Fibroblast of skin of right quadriceps (primary cell): ENCODE measurements at places on chromosomes 6 and 20.

DNA sequence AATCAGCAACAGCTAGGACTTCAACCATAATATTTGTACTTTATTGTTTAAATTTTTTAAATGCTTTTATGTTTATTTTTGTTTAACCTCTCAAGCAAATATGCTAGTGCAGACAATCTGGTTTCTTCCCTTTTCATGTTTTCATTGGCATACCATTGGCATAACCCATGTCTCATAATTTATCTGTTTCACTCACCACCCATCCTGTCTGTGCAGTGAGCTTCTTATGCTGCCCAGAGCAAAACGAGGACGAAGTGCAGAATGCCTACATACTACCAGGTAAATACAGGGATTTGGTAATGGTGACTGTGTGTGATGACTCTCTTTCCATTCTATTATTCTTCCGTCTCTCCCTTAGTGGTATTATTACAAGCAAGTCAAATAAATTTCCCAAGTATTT lies 361.4 kb upstream of the KCNQ5 start:
- DNase-seq = peak; percentile 24

DNA sequence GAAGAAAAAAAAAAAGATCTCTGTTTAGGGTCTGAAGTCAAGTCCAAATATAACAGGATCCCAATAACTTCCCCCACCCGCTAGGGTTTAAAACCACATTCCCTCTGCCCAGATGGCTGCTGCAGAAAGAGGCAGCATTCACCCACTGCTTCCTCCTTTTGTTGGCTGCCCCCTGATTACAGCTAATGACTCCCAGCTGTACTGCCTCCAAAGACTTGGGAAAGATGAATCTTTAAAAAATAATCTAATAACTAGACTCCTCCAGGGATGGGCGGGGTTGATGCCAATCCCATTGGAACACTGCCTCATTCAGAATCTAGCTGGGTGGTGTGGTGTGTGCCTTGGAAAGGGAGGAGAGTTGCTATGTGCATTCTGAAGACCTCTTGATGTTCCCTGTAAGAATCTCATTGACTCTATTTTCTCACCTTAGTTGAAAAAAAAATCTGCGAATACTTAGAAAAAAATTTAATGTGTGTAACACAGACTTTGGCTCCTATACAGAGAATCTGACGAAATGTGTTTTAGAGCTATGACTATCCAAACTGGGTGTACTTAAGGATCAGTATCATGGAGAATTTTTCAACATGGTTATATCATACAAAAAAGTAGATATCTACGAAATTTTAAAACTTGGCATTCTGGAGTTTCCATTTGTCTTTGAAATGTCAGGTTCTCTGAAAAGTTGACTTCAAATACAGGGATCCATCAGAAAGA lies 174.0 kb downstream of the RNF144B start:
- DNase-seq = no peak

- no peak for DNase-seq
These were observed 36.8 kb downstream of the PSMB9 start for GRCh38 chr6:32890831-32891230.

DNA sequence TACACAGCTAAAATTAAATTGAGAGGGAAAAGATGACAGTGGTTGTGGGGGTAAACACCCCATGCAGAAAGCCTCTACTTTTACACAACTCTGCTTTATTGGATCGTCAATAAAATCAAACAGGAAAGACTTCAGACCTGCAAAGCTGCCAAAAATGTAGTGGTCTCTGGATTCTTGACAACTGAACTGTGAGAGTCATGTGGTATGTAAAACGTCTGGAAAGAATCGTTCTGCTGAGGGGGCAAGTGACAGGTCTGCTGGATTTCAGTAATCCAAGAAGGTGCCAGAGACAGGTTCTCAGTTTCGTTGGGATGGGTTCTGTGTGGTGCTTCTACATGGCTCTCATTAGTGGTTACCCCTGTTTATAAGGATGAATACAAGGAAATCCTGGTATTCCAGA lies 63.3 kb downstream of the TSPYL4 start:
- DNase-seq = peak; percentile 94

GRCh38 chr6:6411115-6411514 lies 90.7 kb upstream of the F13A1 start:
- DNase-seq = no peak

DNA sequence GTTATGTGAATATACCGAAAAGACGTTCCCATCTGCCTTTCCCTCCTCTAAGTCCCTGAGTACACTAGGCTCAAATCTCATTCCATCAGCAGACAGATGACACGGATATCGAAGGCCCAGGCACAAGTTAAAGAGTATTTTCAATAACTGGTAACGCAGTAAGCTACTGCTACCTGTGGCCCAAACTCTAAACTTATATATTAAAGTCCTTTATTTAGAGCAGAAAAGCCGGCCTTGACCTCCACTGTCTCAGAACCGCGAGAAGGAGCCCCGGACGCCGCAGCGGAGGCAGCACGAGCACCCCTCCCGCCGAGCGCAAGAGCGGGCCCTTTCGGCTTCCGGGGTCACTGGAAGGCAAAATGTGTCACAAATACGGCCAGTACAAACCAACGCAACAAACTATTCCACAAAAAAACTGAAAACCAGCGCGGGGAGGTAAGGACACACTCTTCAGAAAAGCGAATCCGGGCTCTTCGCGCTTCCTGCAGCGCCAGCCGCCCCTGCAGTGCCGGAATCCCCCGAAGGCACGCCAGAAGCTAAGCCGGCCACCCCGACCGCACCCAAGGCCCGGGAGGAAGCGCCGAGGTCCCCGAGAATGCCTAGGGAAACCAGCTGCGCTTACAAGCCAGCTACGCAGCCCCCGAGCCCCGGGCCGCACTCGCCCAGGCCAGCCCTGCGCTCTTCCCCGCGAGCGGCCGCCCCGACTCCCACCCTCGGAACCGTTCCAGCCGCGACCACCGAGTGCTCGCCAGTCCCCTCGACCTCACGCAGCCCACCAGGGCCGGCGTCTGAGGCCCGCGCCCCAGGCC lies 681 bp downstream of the DIDO1 start:
- peak; percentile 15 for DNase-seq

DNA sequence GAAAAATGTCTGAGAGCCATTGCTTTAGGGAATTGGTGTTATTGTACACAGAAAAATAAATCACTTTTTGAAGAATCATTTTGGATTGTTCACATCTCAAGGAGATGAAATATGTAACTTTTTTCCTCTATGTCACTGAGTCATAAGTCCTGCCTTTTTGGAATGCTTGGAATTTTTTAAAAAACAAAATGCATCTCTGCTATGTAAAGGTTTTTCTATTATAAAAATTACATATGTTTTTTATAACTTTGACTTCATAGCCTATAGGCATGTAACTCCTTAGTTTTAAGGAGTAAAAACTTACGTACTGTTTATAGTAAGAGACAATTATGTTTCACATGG lies 8.7 kb downstream of the RNF144B start:
- DNase-seq = peak; percentile 69

- DNase-seq = no peak
These were observed 117.2 kb downstream of the LCA5 start for GRCh38 chr6:79420054-79420453.

DNA sequence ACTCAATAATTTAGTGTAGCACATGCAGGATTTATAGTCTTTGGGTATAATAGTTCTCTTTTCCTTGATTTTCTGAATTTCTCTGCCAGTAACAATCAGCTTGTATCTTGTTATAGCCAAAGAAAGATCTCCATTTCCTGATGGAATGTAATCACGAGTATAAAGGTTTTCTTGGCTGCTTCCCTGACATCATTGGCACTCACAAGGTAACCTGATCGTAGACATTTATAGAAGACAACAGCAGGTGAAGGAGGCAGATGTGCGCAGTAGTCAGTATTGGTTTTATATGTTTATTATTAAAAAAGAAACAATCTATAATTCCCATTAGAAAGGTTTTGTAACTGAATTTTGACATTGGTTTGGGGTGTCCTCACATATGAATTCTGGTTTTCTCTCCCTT lies 44.3 kb upstream of the SYNJ2 start:
- DNase-seq = no peak

GRCh38 chr6:66369407-66369806 lies 662.4 kb upstream of the EYS start:
- DNase-seq = no peak

GRCh38 chr20:24051160-24051559 lies 62.6 kb upstream of the GGTLC1 start:
- no peak for DNase-seq

DNA sequence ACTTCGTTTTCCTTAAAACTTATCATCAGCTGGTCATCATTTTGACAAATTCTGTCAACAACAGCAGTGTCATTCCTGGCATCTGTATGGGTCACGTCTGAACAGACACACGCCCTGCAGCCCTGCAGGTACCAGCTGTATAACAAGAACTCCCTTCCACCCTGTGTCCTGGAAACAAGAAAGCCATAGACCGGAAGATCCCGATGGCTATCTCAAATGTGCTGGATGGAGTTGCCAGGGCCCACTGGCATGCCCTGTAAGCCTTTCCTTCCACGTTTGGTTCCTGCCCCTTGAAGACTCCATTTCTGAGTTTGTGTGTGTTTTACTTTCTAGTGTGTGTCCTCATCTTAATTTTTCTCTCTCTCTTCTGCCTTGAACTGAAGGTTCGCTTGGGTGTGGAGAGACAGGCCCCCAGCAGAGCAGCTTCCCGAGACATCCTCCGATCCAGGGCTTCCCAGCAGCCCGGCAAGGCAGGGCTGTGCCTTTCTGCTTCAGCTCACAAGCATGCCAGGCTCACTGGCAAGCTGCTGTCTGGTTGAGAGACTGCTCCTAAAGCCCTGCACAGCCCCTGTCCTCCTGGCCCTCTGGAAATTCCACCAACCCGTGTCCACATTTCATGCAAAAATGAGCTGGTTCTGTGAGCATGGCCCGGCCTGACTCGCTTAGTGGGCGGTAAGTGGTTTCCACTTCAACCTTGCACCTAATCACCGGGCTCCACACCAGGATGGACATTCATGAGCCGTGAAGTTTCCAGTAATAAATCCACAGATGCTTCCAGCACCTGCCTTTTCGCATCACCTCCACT lies 8.7 kb downstream of the GFRA4 start:
- DNase-seq = no peak

DNA sequence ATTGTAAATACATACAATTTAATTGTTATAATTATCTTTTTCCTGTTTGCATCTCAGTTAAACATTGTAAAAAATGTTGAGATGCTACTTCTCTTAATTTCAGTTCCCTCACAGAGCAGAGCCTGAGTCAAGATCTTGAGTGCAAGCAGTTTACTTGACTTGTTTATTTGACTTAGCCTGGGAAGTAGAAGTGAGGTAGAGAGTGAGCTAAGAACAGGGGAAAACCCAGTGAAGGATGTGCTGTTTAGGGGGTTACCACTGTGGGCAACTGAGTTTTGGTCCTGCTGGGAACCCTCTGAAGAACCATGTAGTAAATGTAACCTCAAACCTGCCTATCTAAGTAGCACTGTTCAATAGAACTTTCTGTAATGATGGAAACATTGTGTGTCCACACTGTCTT lies 495.2 kb upstream of the FLRT3 start:
- no peak for DNase-seq

GRCh38 chr6:27213544-27214125 lies 33.9 kb upstream of the PRSS16 start:
- DNase-seq = peak; percentile 18

DNA sequence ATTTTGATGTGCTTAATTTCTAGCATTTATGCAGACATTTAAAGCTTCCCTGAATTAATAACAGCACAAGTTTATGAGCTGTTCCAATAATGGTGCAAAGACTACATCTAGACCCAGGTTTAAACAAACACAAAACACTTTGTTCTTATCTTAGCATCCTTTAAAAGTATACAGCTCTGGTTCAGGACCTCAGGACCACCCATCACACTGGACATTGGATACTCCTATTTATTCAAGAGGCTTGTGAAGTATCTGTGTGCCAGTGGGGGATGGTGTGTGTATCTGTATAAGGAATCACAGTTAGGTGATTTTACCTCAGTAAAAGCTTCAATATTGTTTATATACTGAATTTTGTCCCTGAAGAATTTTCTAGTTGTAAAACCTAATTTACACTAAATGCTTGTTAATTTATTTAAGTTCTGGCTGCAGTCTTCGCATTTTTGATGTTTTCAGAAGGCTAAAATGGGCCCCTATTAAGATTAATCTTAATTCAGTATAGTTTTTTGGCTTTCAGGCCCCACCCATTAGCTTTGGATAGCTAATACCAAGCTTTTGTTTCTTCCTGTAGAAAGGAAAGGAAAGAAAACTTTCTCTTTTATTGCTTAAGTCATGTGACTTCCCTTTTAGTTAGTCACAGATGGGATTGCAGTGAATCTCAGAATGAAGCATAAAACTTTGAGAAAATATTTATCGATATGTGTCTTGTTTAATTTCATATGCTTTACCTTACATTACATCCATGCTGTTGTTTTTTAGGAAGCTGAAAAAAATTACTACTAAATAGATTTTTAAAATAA lies 13.1 kb downstream of the LIN28B start:
- no peak for DNase-seq

DNA sequence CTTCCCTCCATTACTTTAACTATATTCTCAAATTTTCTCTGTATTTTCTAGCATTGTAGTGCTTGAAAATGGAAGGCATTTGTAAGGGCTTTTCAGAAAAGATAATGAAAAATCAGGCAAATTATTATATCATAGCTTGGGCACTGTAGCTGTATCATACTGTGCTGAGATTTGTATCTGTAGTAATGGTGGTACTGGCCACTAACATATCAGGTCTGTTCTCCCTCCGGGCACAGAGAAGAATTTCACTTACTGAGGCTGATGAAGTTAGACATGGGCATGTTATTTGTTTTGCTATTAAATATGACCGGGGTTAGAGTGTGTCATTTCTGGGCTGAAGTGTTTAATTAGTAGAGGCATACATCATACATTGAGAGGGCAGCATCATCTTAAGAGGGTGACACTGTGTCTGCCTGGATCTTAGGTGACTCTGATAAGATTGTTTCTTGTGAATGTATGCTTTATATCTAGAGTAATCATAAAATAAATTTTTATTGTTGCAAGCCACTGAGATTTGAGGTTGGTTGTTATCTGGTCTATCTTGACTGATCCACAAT lies 1395.9 kb downstream of the EPHA7 start:
- no peak for DNase-seq

DNA sequence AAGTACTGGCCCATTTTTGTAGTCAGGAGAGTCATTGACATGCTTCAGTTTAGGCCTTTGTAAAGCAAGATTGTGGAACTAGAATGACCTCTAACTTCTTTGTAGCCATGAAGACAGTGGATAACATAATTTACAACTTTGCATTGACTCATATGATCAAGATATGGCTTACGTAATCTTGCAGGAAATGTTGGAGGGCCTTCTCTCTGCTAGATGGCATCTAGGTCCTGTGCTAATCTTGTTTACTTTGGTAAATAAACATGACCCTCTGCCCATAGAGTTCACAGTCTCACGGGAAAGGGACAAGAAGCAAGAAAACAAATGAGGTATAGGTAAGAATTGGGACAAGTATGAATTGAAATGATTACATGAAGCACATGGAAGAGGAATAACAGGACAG lies 355.2 kb upstream of the ARID1B start:
- no peak for DNase-seq

- no peak for DNase-seq
These were observed 29.0 kb downstream of the L3MBTL3 start for GRCh38 chr6:130047088-130047995.
